ENCODE measurements at places on chromosomes 5 and 9.

DNA sequence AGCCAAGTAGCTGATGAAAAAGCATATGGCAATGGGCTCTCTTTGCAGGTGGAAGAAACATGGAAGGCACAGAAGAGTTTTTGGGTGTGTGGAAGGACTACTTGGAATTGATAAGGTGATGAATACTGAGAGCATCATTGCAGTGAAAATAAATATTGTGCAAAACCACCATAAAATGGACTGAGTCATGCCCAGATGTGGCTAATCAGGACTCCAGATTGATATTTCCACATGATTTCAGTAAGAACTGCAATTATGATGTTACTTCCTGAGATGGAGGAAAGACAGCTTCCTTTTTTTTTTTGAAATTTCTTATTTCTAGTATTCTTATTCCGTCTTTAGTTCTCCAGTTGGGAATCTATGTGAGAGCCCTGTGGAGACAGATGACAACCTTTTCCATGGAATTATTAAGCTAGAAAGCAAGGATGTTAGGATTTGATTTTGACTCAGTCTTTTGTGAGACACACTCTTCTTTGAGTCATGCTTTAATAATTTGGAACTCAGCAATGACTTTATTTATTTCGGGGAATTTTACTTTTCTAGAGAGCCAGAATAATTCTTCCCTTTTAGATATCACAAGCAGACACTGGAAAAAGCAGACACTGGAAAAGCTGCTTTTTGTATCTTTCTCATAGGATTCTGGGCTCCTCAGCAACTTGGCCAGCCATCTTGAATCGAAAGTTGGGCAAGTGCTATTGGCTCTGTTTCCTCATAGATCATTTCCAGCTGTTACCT lies 94.2 kb upstream of the VCAN start:
- DNase-seq: no peak

DNA sequence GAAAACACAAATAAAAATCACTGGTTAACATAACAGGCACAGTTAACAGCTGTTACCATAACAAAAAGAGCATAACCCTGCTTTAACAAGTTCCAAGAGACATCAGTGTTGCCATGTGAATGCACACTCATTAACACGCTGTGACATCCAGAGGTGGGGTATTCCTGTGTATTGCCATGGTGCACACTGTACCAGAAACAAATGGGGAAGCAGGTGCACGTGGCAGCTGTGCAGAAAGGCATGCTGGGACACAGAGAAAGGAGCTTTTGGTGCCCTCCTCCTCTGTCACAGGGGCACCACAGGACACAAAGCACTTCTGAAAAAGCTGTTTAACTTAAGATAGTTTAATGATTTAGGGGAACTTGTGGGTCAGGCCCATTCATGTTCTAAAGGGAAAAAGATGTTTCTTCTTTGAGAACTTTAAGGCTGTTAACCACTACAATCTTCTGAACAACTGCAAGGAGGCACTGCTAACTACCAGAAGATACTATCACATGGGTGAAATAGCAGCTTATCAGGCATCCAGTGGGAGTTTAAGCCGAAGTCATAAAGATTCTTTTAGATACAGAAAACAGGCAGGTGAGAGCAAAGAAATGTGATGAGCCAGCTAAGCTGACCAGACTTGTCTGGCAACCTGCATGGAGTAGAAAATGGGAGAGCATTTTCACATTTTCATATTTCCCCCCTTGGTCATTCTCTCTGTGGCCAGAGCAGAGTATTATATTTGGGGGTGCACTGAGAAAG lies 56.4 kb upstream of the GOLPH3 start:
- DNase-seq: no peak

DNA sequence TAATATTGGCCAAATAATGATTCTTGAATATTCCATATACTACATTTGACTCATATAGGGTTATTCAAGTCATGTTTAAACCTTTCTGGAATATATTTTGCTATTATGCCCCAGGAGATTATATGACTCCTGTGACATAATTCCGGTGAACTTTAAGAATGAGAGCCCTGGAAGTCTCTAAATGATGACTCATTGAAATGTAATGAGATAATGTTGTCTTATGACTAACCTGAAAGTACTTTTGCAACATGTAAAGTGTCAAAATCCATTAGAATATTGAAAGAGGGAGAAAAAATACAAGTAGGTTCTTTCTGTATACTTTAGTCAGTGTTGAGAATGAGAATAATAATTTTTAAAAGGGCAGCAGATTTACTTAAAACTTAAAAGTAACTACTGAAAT lies 830.4 kb downstream of the MAT2B start:
- no peak for DNase-seq

DNA sequence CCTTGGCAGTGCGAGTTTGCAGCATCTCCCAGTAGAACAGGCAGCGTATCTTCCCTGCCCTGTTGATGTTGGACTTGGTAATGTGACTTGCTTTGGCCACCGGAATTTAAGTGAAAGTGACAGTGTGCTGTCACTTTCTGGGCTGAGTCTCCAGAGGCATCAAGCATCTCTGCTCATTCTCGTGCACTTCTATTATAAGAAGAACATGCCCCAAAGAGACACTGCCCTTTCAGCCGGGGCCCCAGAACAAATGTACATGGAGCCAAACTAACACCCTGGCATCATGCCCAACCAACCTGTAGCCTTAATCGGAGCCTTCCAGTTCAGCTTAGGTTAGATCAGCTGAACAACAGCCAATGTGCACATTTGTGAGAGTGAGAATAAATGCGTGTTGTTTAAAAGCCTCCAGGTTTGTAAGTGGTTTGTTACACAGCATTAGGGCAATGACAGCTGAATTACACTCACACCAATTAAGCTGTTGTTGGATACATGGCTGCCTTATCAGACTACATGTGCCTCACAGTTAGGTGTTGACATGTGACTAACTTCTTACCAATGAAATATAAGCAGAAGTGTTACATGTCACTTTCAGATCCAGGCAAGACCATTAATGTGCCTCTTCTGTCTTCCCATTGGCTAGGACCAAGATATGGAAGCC lies 22.1 kb upstream of the FRMD3 start:
- DNase-seq: no peak

- DNase-seq: no peak
These were observed 13.6 kb upstream of the TMOD1 start for GRCh38 chr9:97487861-97488260.
